ENCODE measurements at places on chromosomes 12 and 14. TPM values are rescaled to one million over a fixed set of nuclear protein-coding genes. Genes with fewer than 3 reads are reported as not detected.

SVOP gene
- total RNA-seq, result not detected

TAS2R50 gene
- 7.8 TPM for total RNA-seq

DNAL1 gene
- total RNA-seq, result 2.6 TPM

GRCh38 chr12:107634530-107634929 lies 51.1 kb upstream of the PWP1 start:
- H3K36me3 ChIP-seq, result no peaks in the 10 kb centered on the region
- no peaks in the 10 kb centered on the region for H3K4me1 ChIP-seq
- H3K27me3 ChIP-seq, result no peaks in the 10 kb centered on the region
- no peak overlapping the region for H3K27ac ChIP-seq
- DNase-seq, result no peak

DNA sequence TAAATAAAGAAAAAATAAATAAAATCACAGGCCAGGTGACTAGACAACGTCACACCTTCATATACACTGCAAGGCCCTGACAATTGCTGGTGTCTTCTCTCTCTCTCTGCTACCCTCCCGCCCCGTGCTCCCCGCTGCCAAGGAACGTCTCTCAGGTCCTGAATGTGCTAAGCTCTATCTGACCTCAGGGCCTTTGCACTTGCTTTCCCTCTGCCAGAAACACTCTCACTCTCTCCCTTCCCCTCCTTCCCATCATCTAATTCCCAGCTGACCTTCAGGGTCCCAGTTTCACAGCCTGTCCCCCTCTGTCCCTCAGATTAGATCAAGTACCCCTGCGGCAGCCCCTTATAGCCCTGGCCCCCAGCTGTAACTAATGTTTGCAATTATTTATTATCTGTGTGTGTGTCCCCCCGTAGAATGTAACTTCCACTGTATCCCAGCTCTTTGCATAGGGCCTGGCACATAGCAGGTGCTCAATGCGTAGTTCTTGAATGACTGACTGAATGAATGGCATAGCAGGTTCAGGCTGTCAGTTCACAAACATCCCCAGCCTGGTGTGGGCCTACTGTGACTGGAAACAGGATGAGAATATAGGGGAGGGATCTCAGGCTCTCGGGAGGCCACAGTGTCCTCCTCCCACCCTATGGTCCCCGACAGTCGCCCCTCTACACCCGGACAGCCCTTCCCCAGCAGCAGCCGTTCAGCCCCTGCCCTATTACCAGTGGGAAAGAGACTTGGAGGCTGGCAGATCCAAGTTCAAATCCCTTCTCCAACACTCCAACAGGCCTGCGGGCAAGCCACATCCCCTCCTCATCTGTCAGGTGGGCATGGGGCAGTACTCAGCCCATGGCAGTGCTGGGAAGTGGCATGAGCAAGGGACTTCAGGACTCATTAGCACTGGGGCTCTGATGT lies 6.6 kb downstream of the BEGAIN start:
- no peak overlapping the region for H3K27ac ChIP-seq
- no peaks in the 10 kb centered on the region for H3K27me3 ChIP-seq
- DNase-seq, result no peak
- H3K4me1 ChIP-seq, result no peaks in the 10 kb centered on the region

GRCh38 chr12:130506844-130507243 lies 169.2 kb downstream of the PIWIL1 start:
- no peaks in the 10 kb centered on the region for H3K27me3 ChIP-seq
- no peaks in the 10 kb centered on the region for H3K4me1 ChIP-seq
- H3K27ac ChIP-seq, result no peak overlapping the region
- H3K4me3 ChIP-seq, result no peak overlapping the region
- H3K36me3 ChIP-seq, result no peaks in the 10 kb centered on the region

DNA sequence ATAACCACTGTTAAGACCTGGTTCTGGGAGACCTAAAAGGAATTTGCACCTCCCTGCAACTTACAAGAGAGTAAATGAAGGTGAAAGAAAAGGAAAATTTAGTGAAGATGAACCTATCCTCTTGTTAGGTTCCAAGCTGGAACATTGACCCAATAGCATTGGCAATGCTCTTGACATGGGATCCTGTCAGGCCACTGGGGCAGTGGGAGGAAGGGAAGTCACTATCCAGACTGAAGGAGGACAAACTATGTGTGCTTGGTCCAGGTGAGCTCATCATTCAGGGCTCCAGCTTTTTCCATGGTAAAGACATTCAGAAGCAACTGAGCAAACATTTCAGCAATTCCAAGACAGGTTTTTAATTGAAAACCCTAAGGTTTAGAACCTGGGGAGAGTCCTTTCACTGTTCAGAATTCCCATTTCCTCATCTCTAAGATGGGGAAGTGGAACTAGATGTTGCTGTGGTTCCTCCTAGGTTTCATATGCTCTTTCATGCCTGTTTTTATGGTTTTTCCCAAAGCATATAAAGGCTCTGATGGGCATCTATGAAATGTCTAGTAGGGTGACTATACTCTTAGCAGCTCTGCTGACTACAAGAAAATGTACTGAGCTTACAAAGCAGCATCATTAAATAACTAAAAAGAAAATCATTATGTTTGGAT lies 33.1 kb downstream of the MAPK1IP1L start:
- H3K36me3 ChIP-seq, result no peaks in the 10 kb centered on the region
- H3K4me1 ChIP-seq, result no peaks in the 10 kb centered on the region
- peaks cover 4% of the 10 kb centered on the region for H3K27me3 ChIP-seq
- no peak for DNase-seq
- no peak overlapping the region for H3K4me3 ChIP-seq

GRCh38 chr12:22467190-22467589 lies 77.2 kb downstream of the C2CD5 start:
- H3K27me3 ChIP-seq, result no peaks in the 10 kb centered on the region
- H3K4me1 ChIP-seq, result no peaks in the 10 kb centered on the region
- peaks cover 8% of the 10 kb centered on the region for H3K36me3 ChIP-seq
- H3K4me3 ChIP-seq, result no peak overlapping the region

DNA sequence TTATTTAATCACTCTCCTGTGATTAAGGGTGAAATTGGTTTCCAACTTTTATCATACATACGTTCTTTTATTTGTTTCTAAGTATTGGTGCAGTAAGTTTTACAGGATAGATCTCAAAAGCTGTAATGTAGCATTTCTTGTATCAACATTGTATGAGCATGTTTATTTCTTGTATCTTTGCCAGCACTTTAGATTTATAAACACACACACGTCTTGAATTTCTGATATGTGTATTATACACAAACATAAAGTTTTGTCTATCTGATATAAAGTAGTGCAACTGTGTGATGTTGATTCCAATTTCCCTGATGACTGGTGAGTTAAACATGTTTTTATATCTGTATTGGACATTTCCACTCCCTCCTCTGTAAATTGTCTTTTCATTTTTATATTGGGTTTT lies 134.7 kb downstream of the NOVA1 start:
- H3K27ac ChIP-seq, result no peak overlapping the region
- no peak for DNase-seq
- H3K4me1 ChIP-seq, result no peaks in the 10 kb centered on the region
- H3K36me3 ChIP-seq, result no peaks in the 10 kb centered on the region

- no peak overlapping the region for H3K4me3 ChIP-seq
- DNase-seq, result no peak
- H3K27ac ChIP-seq, result no peak overlapping the region
- H3K4me1 ChIP-seq, result no peaks in the 10 kb centered on the region
- no peaks in the 10 kb centered on the region for H3K36me3 ChIP-seq
These were observed 17.4 kb upstream of the PRB2 start for GRCh38 chr12:11412731-11413130.

GRCh38 chr12:127083008-127083949 lies 1183.7 kb upstream of the TMEM132C start:
- peak overlapping the region; percentile 71 for H3K4me3 ChIP-seq
- H3K27me3 ChIP-seq, result no peaks in the 10 kb centered on the region
- H3K36me3 ChIP-seq, result no peaks in the 10 kb centered on the region
- peaks cover 13% of the 10 kb centered on the region for H3K4me1 ChIP-seq
- H3K27ac ChIP-seq, result peak overlapping the region; percentile 7

DNA sequence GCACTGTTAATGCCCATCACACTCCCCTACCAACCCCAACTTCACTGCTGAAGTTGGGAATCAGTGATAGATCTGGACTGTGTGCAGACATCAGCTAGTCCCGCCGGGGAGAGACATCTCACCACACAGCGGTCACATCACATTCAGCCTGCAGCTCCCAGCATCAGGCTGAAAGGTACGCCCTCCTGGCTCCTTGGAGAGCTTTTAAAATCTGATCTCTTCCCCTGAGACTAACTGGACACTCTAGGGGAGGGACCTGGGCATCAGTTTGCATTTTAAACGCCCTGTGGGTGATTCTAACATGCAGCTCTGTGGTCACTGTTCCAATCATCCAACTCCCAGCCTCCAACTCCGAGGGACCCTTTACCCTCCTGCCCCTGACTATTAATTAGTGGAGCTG lies 58.4 kb downstream of the CCDC85C start:
- no peak overlapping the region for H3K4me3 ChIP-seq
- no peak overlapping the region for H3K27ac ChIP-seq
- no peaks in the 10 kb centered on the region for H3K36me3 ChIP-seq
- peaks cover 18% of the 10 kb centered on the region for H3K4me1 ChIP-seq

DNA sequence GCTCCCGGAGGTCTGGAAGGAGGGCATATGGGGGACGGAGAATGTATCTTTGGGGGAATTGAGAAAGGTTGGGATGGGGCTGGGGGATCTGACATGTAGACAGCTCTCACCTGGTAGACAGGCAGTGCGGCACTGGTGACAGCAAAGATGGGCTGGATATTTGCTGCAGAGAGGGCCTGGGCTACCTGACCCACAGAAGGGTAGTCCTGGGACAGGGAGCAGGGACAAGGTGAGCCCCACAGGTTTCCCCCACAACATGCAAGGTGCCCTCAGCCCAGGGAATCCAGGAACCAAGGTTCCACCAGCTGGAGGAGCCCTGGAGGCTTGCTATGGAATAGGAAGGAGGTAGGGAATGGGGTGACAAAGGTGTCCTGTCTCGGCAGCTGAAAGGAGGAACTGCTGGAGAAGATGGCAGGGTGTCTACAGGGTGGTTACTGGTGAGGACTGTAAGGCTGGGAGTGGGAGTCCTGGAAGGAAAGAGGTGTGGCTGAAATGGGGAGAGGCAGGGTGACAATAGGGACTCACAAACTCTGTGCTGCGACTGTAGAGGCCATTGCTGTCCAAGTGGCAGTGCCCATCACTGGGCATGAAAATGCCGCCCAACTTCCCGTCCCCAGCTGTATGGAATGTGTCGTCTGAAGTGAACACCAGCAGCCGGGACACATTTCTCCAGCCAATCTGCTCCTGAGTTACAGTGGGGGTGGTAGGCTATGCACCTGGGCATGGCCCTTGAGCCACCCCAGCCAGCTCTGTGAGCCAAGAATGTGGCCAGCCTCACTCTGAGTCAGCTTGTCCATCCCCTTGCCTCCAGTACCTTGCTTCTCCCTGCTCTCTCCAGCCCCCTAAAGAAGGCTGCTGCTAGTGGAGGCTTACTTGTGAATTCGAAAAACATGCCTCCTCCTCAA lies 11.3 kb downstream of the ITGB7 start:
- H3K27ac ChIP-seq, result no peak overlapping the region
- no peaks in the 10 kb centered on the region for H3K27me3 ChIP-seq
- H3K4me1 ChIP-seq, result peaks cover 31% of the 10 kb centered on the region
- no peak overlapping the region for H3K4me3 ChIP-seq
- H3K36me3 ChIP-seq, result no peaks in the 10 kb centered on the region

DNA sequence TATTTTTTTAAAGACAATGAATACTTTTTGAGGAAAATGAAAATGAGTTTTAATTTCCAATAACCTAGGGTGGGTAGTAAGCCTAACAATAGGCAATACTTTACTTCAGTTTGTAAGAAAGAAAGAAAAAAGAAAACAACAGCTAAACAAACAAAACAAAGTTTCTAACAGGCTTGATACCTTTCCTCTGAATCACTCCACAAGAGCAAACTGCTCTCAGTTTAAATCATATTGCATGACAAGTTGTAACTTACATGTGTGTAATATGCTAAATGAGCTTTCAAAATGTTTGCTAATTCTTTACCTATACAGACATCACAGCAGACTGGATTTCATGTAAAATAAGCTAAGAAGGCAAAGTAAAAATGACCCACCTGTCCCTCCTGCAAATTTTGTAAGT lies 6.7 kb upstream of the LMO3 start:
- peaks cover 3% of the 10 kb centered on the region for H3K27me3 ChIP-seq
- no peak for DNase-seq
- H3K27ac ChIP-seq, result no peak overlapping the region
- no peaks in the 10 kb centered on the region for H3K36me3 ChIP-seq
- H3K4me3 ChIP-seq, result no peak overlapping the region

GRCh38 chr12:44294649-44295048 lies 458.8 kb downstream of the TMEM117 start:
- no peak for DNase-seq
- H3K36me3 ChIP-seq, result no peaks in the 10 kb centered on the region
- H3K4me1 ChIP-seq, result peaks cover 7% of the 10 kb centered on the region
- H3K27ac ChIP-seq, result no peak overlapping the region
- no peaks in the 10 kb centered on the region for H3K27me3 ChIP-seq

- no peaks in the 10 kb centered on the region for H3K4me1 ChIP-seq
- no peaks in the 10 kb centered on the region for H3K36me3 ChIP-seq
- no peaks in the 10 kb centered on the region for H3K27me3 ChIP-seq
- no peak for DNase-seq
- no peak overlapping the region for H3K4me3 ChIP-seq
- H3K27ac ChIP-seq, result no peak overlapping the region
These were observed 71.5 kb downstream of the WDR20 start for GRCh38 chr14:102211240-102211639.

- no peak for DNase-seq
- no peaks in the 10 kb centered on the region for H3K27me3 ChIP-seq
- no peaks in the 10 kb centered on the region for H3K4me1 ChIP-seq
- no peaks in the 10 kb centered on the region for H3K36me3 ChIP-seq
These were observed 115.7 kb downstream of the GRIP1 start for GRCh38 chr12:66563220-66563619.

DNA sequence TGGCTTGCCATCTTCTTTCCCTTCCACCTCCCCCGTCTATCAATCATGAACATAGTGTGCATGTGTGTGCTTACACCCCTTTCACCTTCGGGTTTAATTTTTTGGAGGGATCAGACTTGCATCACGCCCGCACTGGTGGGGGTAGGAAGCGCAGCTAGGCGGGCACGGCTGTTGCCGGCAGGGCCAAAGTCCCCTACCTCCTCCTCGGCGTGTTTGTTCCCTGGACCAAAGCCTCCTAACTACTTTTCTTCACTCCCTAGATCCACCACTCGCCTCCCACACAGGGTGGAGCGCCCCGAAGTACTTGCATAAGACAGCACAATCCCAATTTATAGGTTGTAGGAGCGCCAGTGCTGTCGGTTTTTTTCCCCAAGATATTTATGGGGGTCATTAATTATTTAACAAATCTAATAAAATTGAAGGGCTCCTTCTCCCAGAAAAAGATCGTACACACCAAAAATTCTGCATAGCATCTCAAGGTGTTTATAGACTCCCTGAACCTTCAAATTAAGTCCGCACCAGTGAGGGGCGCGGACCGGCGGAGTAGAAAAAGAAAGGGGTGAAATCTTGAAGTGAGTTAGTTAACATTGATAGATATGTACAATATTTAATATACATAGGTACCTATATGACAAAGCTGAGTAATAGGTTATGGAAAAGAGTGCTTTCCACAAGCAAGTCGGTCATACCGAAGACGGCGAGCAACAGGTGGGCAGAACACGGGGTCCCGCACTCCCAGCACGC lies 717 bp downstream of the PKP2 start:
- no peaks in the 10 kb centered on the region for H3K36me3 ChIP-seq
- H3K4me1 ChIP-seq, result peaks cover 35% of the 10 kb centered on the region
- DNase-seq, result no peak
- H3K4me3 ChIP-seq, result peak overlapping the region; percentile 86
- H3K27me3 ChIP-seq, result no peaks in the 10 kb centered on the region

- H3K36me3 ChIP-seq, result no peaks in the 10 kb centered on the region
- no peak overlapping the region for H3K4me3 ChIP-seq
- no peaks in the 10 kb centered on the region for H3K27me3 ChIP-seq
- peak; percentile 82 for DNase-seq
- peak overlapping the region; percentile 54 for H3K27ac ChIP-seq
These were observed 44.6 kb downstream of the MLXIP start for GRCh38 chr12:122123051-122123760.

- H3K4me3 ChIP-seq, result no peak within 1 kb of the TSS
- no peaks in the 10 kb centered on the region for H3K4me1 ChIP-seq
- no peak within 1 kb of the TSS for H3K27ac ChIP-seq
- no peak for DNase-seq
- H3K27me3 ChIP-seq, result no peaks in the 10 kb centered on the region
These were observed at the start of gene CMTM5 for GRCh38 chr14:23376482-23377197. TSS of gene CMTM5 (plus strand) at chr14:23377046. CDS start at chr14:23377252, 206 bp downstream.
